Stimulated activated CD8-positive, alpha-beta memory T cell treated with anti-CD3 and anti-CD28 coated beads, Interleukin-2, amount 100 ng/mL, for 48 hours (primary cell): ENCODE measurements at places on chromosomes 13 and 19.

DNA sequence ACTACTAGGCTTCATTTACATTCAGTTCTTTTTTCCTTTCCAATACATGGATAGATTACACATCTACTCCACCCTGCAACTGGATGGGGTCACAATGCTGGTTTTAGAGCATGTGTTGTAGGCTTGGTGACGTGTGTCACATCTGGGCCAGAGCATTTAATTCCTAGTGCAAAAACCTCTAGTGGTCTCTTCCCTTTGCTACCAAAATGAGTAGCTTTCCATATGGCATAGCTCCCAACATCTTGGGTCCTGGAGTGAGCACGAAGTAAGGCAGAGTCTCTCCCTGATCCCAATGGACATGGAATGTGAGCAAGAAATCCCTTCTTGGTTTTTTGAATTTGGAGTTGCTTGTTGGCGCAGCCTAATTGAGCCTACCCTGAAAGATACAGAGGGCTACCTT, 51.7 kb downstream of the TNFSF11 start:
- no peak for DNase-seq

DNA sequence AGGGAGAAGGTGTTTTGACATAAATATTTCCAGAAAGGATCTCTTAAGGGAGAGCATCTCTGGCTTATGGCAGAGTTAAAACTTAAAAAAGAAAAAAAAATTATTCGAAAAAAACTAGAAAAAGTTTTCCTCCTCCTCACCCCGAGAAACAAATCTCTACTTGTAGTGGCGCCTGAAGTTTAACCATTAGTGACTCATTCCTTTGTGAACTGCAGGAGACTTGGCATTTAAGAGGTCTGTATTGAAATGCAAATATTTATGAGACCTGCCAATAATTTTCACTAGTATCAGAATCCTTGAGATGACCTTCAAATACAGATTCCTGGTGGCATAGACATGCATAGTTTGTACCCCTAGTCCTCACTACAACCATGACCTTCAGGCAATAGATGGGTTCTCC, 64.9 kb upstream of the MED4 start:
- DNase-seq, result no peak

DNA sequence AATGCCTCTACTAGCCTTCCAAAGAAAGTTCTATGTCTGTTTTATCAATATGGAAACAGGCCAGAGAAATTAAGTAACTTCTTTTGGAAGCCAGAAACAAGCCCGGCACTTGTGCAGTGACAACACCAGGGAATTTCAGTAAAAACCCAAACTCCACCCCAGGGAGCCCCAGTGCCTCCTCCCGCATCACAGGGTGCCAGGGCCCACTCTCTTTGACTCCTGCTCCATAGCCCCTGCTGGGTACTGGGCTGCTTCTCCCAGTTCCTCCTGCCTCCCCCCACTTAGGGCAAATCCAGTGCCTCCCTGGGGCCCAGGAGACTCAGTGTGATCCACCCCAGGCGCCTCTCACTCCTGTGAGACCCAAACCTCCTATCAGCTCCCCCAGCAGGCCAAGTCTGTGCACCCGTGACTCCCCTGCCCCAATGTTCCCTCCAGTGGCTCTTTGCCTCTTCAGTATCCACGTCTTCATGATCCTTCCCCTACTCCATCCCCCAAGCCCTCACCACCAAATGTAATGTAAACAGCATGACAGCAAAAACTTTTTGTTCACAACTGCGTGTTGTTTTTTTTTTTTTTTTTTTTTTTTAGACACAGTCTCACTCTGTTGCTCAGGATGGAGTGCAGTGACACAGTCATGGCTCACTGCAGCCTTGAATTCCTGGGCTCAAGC, 2.3 kb upstream of the FFAR3 start:
- no peak for DNase-seq

- no peak for DNase-seq
Observed at GRCh38 chr19:10294368-10294697, 4.6 kb downstream of the ICAM5 start.

- DNase-seq, result no peak
Observed at GRCh38 chr19:18594824-18595373, 6.3 kb downstream of the REX1BD start.

DNA sequence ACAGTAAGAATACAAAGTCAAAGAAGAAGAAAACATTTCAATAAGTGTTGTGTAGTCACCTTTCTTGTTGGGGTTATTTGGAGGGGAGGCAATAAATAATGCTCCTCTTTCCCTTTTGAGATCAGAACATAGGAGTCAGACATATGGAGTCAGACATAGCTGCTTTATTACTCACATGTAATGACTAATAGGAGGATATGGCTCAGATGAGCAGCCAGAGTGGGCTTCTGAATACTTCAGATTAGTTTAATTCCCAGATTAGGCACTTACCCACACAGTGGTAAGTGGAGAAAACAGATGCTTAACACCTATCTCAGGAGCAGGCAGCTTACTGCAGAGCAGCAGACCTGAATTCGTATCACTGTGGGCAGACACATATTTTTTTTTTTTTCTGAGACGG, 31.7 kb upstream of the C1QTNF9B start:
- DNase-seq, result no peak

GRCh38 chr13:51704399-51705313, 99.3 kb downstream of the DHRS12 start:
- DNase-seq, result no peak

DNA sequence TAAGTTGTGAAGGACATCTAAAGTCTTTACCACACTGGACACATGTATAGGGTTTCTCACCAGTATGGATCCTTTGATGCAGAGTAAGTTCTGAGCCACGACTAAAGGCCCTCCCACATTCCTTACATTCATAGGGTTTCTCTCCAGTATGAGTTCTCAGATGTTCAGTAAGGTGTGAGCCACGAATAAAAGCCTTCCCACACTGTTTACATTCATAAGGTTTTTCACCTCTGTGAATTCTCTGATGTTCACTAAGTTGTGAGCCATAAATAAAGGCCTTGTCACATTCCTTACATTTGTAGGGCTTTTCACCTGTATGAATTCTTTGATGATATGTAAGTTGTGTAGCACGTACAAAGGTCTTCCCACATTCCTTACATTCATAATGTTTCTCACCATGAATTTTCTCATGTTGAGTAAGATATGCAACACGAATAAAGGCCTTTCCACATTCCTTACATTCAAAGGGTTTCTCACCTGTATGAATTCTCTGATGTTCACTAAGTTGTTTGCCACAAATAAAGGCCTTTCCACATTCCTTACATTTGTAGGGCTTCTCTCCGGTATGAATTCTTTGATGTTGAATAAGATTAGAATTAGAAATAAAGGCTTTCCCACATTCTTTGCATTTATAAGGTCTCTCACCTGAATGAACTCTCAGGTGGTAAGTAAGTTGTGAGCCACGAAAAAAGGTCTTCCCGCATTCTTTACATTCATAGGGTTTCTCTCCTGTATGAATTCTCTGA, 29.8 kb downstream of the ZNF571 start:
- no peak for DNase-seq

- no peak for DNase-seq
Observed at GRCh38 chr19:55193481-55193880, 13.4 kb upstream of the SYT5 start.

- DNase-seq, result no peak
Observed at GRCh38 chr19:17490411-17490810, 20.1 kb downstream of the SLC27A1 start.

- no peak for DNase-seq
Observed at GRCh38 chr19:18231775-18232174, 5.5 kb upstream of the PDE4C start.

DNA sequence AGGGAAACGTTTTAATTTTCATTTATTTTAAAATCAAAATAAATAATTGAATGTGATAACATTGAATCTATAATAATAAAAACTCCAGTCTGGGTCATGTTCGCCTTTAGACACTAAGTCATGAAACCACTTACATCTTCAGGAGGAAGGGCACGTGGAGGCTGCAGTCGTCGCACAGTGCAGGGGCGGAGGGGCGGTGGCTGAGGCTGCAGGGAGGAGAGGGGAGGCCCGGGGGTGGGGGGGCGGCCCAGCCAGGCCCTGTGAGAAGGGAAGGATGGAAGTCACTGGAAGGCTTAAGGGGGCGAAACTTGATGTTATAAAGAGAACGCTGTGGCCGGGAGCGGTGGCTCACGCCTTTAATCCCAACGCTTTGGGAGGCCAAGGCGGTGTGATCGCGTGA, 14.9 kb upstream of the LATS2 start:
- no peak for DNase-seq

- DNase-seq, result no peak
Observed at GRCh38 chr13:50794226-50794625, 49.3 kb downstream of the DLEU7 start.

DNA sequence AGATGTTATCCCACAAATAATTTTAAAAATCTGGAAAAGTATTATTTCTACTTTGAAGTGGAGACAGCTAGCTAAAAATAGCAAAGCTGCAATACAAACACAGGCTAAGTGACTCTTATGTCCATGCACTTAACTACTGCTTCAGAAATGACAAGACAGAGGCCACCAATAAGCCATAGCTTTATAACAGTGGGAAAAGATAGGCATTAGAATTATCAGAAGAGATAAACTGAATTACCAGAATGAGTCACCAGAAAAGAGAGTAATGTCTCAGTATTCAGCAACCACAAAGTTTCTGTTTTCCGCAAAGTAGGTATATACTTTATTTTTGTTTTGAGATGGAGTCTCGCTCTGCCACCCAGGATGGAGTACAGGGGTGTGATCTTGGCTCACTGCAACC, 17.1 kb downstream of the CLN5 start:
- no peak for DNase-seq

DNA sequence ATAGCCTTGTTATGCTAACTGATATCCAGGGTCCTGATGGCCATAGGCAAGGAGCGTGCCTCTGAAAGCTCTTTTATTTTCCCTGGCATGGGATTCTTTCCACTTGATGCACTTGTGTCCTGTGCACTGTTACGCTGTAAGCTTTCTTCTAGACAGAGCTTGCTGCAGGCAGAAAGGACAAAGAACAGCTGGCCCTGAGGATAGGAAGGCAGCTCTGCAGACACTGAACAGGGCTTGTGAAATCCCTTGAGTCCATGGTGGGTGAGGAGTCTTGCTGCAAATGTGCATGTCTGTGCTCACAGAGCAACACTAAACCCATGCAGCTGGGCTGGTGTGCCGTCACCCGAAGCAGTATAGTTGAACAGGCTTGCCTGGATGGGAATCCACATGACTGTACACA, 126.6 kb downstream of the AKAP11 start:
- DNase-seq, result no peak

- no peak for DNase-seq
Observed at GRCh38 chr13:71775966-71776365, 91.0 kb downstream of the DACH1 start.

- peak; percentile 80 for DNase-seq
Observed at GRCh38 chr19:57527136-57527881, at the start of gene ZNF549. Gene ZNF549, plus strand, starts transcription at chr19:57527356. Its CDS starts 218 bp downstream, at chr19:57527574.

DNA sequence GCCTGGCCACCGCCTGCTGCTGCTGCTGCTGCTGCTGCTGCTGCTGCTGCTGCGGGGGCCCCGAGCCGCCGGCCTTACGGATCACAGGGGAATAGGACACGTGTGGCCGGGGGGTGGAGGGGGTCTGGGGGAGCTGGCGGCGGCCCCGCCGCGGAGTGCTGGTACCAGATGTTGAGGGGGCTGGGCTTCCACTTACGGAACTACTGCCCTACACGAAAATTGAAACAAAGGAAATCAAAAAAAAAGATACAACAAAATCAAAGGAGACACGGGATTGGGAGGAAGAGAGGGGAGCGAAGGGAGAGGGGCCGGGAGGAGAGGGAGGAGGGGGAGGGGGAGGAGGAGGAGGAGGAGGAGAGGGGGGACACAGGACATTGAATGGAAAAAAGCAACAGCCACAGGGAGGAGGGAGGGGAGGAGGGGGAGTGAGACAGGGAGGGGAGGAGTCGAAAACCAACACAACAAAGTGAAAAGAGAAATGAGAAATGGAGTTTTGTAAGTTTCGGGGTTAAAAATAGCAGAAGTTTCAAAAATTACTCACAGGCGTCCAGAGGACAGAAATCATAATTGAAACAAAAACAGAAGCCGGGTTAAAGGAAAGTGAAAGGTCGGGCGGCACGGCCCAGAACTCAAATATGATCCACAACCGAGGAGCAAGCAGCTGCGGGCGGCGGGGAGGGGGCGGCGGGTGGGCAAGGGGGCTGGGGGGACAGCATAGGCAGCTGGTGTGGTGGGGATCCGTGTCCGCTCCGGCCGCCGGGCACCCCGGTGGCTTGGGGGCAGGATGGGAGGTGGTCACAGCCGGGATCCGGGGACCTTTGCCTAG, 57.8 kb downstream of the IER2 start:
- no peak for DNase-seq

GRCh38 chr19:50843701-50844221, 10.4 kb upstream of the KLK15 start:
- DNase-seq, result no peak

DNA sequence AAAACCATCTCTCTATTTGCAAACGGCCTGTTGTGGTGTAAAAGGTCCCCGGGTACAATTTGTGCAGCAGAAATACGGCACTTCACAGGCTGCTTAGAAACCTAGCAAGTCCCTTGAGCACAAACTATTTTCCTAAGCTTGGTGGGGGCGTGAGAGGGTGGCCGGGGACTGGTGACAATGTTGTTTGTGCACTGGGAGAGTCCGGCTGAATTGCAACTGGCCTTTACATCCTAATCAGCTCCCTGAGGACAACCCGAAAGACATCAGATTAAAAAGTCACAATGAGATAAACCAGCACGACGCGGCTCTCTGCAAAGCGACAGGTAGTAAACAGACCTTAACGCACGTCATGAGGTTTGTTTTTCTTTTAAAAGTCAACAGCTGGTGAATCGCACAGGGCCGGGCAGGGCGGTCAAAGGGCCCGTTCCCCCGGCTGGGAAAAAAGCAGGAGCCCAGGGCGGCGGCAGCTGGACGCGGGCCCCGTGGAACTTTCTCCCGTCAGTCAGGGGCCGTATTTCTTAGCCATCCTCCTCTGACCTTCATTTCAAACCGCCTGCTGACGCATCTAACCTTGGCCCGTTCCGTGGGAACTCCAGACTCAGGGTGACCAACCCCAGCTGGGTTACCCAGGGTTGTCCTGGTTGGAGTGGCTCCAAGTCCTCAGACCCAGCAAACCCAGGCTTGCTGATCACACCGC, 112.3 kb downstream of the GADD45B start:
- no peak for DNase-seq

DNA sequence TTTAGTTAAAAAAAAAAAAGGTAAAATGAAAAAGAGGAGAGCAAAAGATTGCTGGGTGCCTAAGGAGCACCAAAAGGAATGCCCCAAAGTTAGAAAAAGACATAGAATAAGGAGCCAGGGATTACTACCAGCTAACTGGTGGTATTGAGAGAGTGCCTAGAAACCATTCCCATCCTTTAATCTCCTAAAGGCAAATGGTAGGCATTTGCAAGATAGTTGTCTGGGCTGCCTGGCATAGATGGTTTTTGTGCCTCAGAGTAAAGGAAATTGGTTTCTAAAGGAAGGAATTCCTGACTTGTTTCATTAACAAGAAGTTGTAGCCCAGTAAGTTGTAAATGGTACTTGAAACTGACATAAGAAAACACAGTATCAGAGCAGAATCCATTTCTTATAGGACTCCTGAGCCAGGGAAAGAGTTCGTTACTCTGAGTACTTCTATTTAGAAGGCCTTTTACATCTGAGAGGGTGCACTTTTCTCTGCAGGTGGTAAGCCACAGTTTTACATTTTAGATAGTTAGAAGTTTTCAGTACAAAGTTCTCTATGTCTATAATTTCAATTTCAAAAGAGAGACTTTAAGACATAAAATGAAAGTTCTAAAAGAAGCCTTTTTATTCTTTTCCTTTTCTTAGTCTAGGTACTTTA, 92.6 kb downstream of the OLFM4 start:
- no peak for DNase-seq
